ENCODE measurements at places on chromosomes 2 and 18.

DNA sequence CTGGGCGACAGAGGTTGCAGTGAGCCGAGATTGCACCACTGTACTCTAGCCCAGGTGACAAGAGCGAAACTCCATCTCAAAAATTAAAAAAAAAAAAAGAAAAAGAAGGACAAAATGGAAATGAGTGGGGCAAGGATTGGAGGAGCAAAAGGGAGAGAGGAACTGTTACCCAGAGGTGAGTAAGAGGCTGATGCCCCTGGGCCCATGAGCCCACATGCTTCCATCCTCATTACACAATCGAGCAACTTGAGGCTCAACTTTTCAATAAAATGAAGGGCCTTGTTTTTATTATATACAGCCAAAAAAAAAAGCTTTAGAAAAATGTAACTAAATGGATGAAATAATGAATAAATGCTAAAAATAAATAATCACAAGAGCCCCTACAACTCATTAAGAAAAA lies 91.7 kb upstream of the YWHAQ start:
- DNase-seq = no peak

DNA sequence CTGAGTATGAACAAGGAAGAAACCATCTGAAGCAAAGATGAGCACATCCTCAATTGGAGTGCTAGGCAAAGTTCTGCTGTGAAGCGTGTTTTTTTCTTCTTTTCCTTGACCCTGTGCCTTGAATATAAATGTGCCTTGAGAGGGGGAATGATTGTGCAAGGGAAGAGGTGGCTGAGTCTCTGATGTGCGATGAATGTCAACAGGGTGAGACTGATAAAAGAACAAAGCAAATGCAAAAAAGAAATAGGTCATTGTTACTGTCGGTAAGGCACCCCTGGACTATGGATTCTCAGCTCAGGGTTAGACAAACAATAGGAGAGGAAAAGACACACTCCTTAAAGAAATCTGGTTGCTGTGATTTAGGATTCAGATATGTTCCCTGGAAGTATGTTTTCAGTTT lies 54.5 kb downstream of the HDHD2 start:
- DNase-seq = no peak

DNA sequence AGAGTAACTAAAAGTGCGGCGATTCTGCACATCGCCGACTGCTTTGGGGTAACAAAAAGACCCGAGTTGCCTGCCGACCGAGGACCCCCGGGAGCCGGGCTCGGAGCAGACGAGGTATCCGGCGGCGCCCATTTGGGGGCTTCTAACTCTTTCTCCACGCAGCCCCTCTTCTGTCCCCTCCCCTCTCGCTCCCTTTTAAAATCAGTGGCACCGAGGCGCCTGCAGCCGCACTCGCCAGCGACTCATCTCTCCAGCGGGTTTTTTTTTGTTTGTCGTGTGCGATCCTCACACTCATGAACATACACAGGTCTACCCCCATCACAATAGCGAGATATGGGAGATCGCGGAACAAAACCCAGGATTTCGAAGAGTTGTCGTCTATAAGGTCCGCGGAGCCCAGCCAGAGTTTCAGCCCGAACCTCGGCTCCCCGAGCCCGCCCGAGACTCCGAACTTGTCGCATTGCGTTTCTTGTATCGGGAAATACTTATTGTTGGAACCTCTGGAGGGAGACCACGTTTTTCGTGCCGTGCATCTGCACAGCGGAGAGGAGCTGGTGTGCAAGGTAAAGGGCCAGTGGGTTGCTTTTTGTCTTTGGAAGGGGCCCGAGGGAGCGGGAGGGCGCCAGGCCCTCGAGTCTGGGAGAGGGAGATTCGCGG lies 1.4 kb downstream of the TRIB2 start:
- DNase-seq = peak; percentile 46

DNA sequence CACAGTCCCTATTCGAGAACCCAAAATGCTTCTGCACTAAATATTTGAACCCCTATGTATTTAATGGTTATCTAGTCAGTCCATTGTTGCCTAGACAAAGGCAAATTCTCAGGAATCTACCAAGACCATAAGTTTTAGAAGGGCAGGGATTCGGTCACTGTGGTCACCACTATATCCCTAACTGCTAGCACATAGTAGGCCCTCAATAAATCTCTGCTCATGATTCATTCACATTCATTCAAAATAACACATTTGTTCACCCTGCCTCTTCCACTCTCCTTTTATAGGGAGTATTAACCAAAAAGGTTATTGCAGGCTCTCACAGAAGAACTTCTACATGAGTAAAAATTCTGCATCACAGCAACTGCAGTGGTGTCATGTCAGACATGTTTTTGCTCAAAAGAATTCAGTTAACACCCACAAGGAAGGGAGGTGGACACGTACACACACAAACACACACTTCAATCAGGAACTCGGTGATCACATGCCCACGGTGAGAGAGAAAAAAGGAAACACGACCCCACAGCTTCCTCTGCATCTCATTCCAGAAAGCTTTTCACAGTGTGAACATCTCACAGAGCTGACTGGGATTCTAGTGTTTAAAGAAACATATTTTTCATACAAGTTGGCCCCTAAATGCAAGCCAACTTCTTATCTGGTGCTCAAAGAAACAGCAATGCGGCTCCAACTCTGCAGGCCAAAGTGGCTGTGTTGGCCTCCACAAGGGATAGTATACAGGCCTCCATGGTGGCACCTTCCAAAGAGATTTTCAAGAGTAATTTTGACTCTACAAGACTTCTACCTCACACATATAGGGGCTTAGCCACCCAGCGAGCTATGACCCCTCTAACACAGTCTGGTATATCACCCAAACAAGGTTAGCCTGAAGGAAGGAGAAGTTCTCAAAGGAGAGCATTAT lies 98.0 kb downstream of the ANKRD44 start:
- DNase-seq = peak; percentile 28

DNA sequence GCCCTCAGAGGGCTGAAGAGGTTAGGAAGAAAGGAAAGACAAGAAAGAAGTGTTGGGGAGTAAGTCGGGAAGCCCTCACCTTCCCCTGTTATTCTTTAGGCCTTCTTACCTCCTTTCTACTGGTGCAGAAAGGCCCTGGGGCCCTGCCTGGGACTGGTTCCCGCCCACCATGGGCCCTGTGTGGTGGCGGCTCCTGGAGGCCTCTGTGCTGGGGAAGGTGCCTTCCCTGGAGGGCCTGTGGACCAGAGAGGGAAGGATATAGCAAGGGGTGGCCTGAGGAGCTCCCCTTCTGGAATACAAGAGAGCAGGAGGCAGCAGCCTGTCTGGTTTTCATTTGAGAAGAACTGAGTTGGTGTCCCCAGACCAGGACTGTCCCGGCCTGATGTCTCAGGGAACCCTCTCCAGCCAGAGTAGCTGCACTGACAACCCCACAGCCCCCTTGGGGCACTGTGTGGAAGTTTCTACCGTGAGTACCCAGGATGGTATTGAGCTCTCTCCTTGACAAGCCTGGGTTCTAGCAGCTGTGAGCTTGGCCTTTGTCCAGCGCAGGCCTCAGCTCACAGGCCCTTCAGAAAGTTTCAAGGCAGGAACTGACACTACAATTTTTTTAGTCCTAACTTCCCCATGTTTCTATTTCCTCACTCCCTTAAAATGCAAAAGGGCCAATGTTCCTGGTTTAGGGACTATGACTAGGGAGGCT lies 47.1 kb downstream of the EFR3B start:
- no peak for DNase-seq

DNA sequence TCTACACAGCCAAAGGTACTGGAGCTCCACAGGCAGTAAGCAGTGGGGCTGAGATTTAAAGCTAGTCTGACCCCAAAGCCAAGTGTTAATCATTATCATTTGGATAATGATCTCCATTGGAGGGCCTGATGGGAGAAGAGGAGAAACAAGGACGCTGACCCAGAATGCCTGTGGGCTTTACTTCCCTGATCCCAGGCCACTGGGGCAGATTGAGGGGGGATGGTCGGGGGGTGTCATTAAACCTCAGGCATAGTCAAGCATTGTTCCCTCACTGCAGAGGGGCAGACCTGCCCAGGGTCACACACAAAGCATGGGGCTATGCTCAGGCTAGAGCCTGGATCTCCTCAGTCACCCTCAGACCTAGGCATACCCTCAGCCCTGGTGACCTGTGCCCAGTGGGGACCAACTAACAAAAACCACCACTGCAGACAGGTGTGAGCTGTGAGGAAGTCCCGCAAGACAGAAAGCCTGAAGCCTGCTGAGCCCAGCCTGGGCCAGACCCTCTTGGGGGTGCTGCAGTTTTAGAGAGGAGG lies 53.4 kb downstream of the SDC1 start:
- no peak for DNase-seq

DNA sequence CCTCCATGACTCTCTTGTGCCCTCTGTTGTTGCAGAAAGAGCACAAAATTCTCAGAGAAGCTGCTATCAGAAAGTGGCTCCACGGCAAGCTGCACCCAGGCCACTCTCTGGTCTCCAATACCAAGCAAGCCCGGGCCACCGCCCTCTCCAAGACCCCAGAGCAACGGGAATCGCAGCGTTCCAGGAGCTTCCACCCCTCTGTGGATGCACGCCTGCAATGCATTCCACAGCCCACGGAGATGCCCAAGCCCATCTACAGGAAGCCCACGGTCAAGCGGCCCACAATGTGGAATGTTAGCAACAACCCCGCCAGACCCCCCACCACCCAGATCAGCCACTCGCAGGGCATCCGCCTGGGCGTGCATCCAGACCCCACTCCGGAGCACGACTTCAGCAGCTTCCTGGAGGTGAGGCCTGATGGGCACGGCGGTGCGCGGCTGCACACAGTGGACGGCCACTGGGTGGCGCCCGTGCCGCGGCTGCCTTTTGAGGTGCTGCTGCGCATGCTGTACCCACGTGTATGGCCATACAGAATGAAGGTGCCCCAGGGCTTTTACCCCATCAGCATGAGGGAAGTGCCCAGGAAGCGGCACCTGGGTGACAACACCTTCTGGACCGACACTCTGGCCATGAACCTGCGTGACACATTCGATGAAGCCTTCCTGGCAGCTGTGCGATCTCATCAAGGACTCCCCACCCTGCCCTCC lies 6.3 kb downstream of the ANKRD53 start:
- DNase-seq = peak; percentile 82

GRCh38 chr18:75209951-75210258 lies 692 bp upstream of the TSHZ1 start:
- DNase-seq = no peak

DNA sequence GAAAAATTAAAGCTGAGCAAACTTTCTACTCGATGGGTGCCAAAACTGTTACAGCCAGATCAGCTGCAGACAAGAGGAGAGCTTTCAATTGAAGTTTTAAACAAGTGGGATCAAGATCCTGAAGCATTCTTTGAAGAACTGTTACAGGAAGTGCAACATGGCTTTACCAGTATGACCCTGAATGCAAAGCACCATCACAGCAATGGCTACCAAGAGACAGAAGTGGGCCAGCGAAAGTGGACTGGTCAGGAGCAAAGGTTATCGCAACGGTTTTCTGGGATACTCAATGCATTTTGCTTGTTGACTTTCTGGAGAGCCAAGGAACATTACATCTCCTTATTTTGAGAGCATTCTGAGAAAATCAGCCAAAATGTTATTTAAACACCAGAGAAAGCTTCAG lies 9.1 kb upstream of the SERPINB5 start:
- no peak for DNase-seq

- DNase-seq = no peak
Observed at GRCh38 chr2:29224693-29225551, 109.7 kb downstream of the CLIP4 start.

- peak; percentile 69 for DNase-seq
Observed at GRCh38 chr2:197168705-197169104, 141.9 kb downstream of the ANKRD44 start.

DNA sequence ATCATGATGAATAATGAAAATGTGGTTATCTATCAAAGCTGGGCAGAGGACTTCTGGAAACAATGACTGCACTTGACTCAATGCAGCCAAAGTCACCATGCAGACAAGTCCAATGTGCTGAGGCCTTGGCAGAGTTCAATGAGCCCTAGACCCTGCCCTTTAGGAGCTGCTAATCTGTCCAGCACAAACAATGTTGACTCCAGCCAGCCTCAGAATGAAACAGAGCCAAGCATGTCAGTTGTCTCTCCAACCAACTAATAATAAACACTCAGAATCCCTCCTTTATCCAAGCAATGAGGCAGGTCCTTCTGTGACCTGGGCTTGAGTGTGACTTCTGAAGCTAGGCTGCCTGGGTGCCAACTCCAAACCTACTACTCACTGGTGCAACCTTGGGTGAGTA lies 270.6 kb downstream of the BCL11A start:
- no peak for DNase-seq

GRCh38 chr18:72128649-72129048 lies 415.5 kb downstream of the CBLN2 start:
- no peak for DNase-seq

- no peak for DNase-seq
Observed at GRCh38 chr2:191907545-191907944, 60.7 kb upstream of the CAVIN2 start.

GRCh38 chr18:79558933-79559416 lies 120.6 kb upstream of the CTDP1 start:
- DNase-seq = no peak

DNA sequence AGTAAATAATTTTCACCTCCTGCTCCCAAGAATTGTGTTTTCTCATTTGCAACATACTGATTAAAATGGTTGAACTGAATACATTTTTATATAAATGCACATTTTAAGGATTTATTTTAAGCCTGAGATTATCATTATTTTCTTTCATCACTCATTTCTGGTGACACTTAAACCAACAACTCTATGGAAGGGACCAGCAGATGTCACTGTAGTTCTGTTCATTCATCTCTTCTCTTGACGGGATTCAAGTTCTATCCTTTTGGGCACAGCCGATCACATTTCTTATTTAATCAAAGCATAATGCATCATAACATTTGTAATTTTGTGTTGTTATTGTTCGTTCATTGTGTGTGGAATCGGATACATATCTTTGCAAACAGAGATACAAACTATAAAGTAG lies 417.9 kb downstream of the HRH4 start:
- DNase-seq = no peak

GRCh38 chr18:63339920-63340484 lies 20.4 kb upstream of the BCL2 start:
- DNase-seq = peak; percentile 48

GRCh38 chr2:183063083-183063482 lies 15.5 kb upstream of the DUSP19 start:
- DNase-seq = no peak

DNA sequence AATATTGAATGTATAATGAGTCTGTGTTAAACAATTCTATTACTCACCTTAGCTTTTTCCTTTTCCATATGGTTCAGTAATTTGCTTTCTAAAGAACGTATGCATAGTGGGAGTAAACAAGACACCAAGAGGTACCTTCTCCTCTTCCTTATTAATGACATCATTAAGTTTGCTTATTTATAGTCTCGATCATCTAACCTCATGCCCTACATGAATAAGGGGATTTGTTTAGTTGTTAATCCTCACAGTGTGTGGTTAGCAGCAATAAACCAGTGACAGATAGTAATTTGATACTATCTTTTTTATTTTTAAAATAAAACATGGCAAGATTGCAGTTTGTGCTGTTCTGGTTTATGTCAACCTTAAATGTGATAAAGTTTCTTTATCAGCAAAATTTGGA lies 69.7 kb downstream of the COBLL1 start:
- DNase-seq = no peak

GRCh38 chr2:11103984-11104793 lies 51.1 kb upstream of the SLC66A3 start:
- no peak for DNase-seq

Measured in activated CD4-positive, alpha-beta T cell treated with anti-CD3 and anti-CD28 coated beads for 4 hours (primary cell).